Activated CD4-positive, alpha-beta memory T cell treated with anti-CD3 and anti-CD28 coated beads, Interleukin-2, amount 10 ng/mL, durations not matched to agents 7 days and 5 days (primary cell): ENCODE measurements at places on chromosomes 7 and 10. TPM values are rescaled to one million over a fixed set of nuclear protein-coding genes. Genes with fewer than 3 reads are reported as not detected.

Gene ASZ1
- total RNA-seq, result not detected

Gene NMT2
- 45.1 TPM for total RNA-seq

DNA sequence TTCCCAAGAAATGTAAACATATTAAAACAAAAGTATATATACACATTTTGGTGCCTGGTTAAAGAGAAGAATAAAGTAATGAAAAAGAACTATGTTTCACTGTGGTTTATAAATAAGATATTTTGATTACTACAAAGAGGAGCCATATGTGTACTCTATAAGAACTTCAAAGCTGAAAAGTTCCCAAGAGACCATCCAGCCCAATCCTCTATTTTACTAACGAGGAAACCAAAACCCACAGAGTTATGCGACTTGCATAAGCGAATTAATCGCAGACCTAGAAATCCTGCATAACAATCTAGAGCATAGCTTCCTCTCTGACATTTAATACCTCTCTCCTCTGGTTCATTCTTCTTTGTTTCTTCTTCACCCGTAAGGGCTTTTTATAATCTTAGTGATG lies 937.1 kb downstream of the CNTNAP2 start:
- DNase-seq, result no peak
- no peak overlapping the region for H3K27ac ChIP-seq
- H3K4me3 ChIP-seq, result no peak overlapping the region

- H3K4me1 ChIP-seq, result no peaks in the 10 kb centered on the region
- no peak overlapping the region for H3K4me3 ChIP-seq
- H3K36me3 ChIP-seq, result no peaks in the 10 kb centered on the region
- no peak overlapping the region for H3K27ac ChIP-seq
- DNase-seq, result no peak
- H3K27me3 ChIP-seq, result no peaks in the 10 kb centered on the region
Observed at GRCh38 chr10:79168210-79168609, 99.4 kb downstream of the ZMIZ1 start.

DNA sequence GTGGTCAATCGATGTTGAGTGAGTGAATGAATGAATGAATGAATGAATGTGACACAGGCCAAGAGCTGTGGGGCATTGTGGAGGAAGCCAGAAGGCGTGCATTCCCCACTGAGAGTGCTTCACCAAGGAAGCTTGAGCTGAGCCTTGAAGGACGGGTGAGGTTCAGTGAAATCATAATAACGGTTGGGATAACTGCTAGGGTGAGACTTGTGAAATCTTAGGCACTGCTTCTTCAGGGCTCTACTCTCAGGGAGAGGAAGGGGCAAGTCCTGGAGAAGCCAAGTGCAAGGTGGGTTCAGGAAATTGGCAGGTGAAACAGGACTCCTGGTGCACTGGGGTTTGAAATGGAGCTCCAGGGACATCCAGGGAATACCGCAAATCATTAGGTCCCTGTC lies 23.7 kb upstream of the PRKAG2 start:
- H3K27ac ChIP-seq, result no peak overlapping the region
- no peak for DNase-seq
- H3K27me3 ChIP-seq, result peaks cover 20% of the 10 kb centered on the region
- no peak overlapping the region for H3K4me3 ChIP-seq
- no peaks in the 10 kb centered on the region for H3K4me1 ChIP-seq

DNA sequence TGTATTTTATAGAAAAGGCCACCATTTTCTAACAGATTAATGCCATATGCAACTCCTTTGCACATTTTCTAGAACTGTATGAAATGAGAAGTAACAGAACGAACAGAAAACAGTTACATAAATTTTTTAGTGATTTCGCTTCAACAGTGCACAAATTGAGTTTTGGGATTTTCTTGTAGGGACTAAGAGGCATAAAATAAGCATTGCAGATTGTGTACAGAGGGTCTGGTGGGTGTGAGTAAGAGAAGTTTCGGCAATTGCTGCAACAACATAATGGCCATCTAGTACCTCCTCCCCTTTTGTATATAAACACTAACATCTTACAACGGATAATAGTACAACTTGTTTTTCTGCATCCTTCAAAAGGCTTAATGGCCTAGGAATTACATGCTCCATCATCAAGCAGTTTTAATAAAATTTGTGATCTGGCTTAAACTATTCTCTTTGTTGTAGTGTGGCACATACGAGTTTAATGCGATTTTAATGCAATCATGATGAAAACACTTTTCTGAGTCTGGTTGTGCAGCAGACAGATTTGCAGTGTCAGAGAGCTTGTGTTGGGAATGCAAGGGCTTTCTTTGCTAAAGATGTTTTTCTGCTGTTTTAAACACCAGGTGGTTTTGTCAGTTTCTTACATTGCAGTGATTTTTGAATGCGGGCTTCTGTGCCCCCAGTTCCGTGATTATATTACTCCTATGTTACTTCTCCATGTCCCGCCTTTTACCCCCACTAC lies 2.9 kb downstream of the GLCCI1 start:
- no peak overlapping the region for H3K27ac ChIP-seq
- no peaks in the 10 kb centered on the region for H3K36me3 ChIP-seq
- peaks cover 26% of the 10 kb centered on the region for H3K4me1 ChIP-seq
- H3K4me3 ChIP-seq, result no peak overlapping the region

GRCh38 chr10:105702211-105702610 lies 1061.1 kb downstream of the SORCS3 start:
- DNase-seq, result no peak
- H3K4me1 ChIP-seq, result no peaks in the 10 kb centered on the region
- no peaks in the 10 kb centered on the region for H3K36me3 ChIP-seq
- H3K4me3 ChIP-seq, result no peak overlapping the region
- no peaks in the 10 kb centered on the region for H3K27me3 ChIP-seq

- H3K27me3 ChIP-seq, result no peaks in the 10 kb centered on the region
- DNase-seq, result no peak
- no peaks in the 10 kb centered on the region for H3K36me3 ChIP-seq
Observed at GRCh38 chr10:4981722-4982471, 18.7 kb downstream of the AKR1C1 start.

- no peak overlapping the region for H3K27ac ChIP-seq
- H3K4me3 ChIP-seq, result no peak overlapping the region
- no peaks in the 10 kb centered on the region for H3K4me1 ChIP-seq
- no peaks in the 10 kb centered on the region for H3K36me3 ChIP-seq
- DNase-seq, result no peak
Observed at GRCh38 chr10:126500866-126501265, 112.6 kb upstream of the ADAM12 start.

- peaks cover 8% of the 10 kb centered on the region for H3K36me3 ChIP-seq
- no peak for DNase-seq
- no peak overlapping the region for H3K27ac ChIP-seq
- H3K27me3 ChIP-seq, result no peaks in the 10 kb centered on the region
- peaks cover 12% of the 10 kb centered on the region for H3K4me1 ChIP-seq
Observed at GRCh38 chr7:75988568-75989499, 5.6 kb downstream of the TMEM120A start.

DNA sequence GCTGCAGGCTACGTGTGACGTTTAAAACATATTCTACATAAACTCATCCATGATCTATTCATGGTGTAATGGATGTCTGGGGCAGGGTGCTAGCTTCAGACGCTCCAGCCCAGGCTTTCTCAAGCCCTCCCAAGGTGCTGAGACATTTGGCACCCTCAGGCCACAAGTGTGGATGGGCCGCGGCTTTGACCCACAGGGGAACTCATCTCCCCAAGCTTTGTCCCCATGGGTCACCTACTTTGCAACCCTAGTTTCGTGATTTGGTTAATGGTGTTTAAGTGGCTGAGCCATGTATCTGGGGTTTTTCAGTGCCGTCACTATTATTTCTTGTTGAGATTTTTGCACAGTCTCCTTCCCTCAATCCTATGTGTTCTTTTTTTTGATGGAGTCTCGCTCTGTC lies 66.0 kb downstream of the GRK5 start:
- peaks cover 9% of the 10 kb centered on the region for H3K36me3 ChIP-seq
- H3K4me3 ChIP-seq, result no peak overlapping the region
- H3K4me1 ChIP-seq, result peaks cover 48% of the 10 kb centered on the region
- no peak for DNase-seq
- H3K27me3 ChIP-seq, result no peaks in the 10 kb centered on the region

GRCh38 chr10:51073453-51074237 lies 642 bp upstream of the PRKG1 start:
- no peak overlapping the region for H3K27ac ChIP-seq
- no peak overlapping the region for H3K4me3 ChIP-seq
- peaks cover 11% of the 10 kb centered on the region for H3K4me1 ChIP-seq
- no peaks in the 10 kb centered on the region for H3K36me3 ChIP-seq
- H3K27me3 ChIP-seq, result peaks cover 44% of the 10 kb centered on the region

- no peak overlapping the region for H3K4me3 ChIP-seq
- DNase-seq, result no peak
- peaks cover 3% of the 10 kb centered on the region for H3K4me1 ChIP-seq
- no peaks in the 10 kb centered on the region for H3K36me3 ChIP-seq
- H3K27me3 ChIP-seq, result peaks cover 20% of the 10 kb centered on the region
Observed at GRCh38 chr7:100384628-100385294, 11.5 kb downstream of the PILRA start.

GRCh38 chr10:79593377-79593776 lies 17.4 kb upstream of the SFTPA1 start:
- no peak for DNase-seq
- peaks cover 50% of the 10 kb centered on the region for H3K27me3 ChIP-seq
- H3K4me1 ChIP-seq, result no peaks in the 10 kb centered on the region
- H3K4me3 ChIP-seq, result no peak overlapping the region

- peaks cover 1% of the 10 kb centered on the region for H3K4me1 ChIP-seq
- no peaks in the 10 kb centered on the region for H3K27me3 ChIP-seq
- H3K27ac ChIP-seq, result no peak overlapping the region
- no peak for DNase-seq
- H3K36me3 ChIP-seq, result peaks cover 24% of the 10 kb centered on the region
- no peak overlapping the region for H3K4me3 ChIP-seq
Observed at GRCh38 chr7:36620166-36620708, 104.1 kb downstream of the AOAH start.

- H3K27me3 ChIP-seq, result no peaks in the 10 kb centered on the region
- peaks cover 16% of the 10 kb centered on the region for H3K4me1 ChIP-seq
- DNase-seq, result peak; percentile 51
- peaks cover 7% of the 10 kb centered on the region for H3K36me3 ChIP-seq
- H3K27ac ChIP-seq, result no peak overlapping the region
Observed at GRCh38 chr10:70381471-70382421, 679 bp downstream of the LRRC20 start.

DNA sequence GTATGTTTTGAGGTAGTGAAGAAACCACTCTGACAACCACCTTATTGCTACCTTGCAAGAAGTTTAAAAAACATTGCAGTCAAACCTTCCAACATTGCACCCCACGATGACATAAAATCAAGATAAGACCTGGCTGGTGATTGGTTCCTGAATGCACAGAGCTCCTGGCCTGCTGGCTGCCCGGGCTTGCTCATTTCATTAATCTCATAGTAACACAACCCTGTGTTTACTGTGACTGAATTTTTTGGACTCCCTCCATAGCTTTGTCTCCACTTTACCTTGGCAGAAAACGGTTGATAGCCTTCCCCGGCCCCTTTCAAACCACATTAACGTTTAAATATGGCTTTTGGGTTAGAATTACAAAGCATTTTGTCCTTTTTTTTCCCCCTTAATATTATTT lies 27.5 kb downstream of the VWA2 start:
- H3K4me3 ChIP-seq, result no peak overlapping the region
- H3K4me1 ChIP-seq, result no peaks in the 10 kb centered on the region
- H3K27me3 ChIP-seq, result peaks cover 8% of the 10 kb centered on the region
- H3K36me3 ChIP-seq, result no peaks in the 10 kb centered on the region
- no peak overlapping the region for H3K27ac ChIP-seq
- DNase-seq, result no peak
